Stimulated activated CD8-positive, alpha-beta memory T cell treated with anti-CD3 and anti-CD28 coated beads, Interleukin-4, amount 100 ng/mL, for 1 hour (primary cell): ENCODE measurements at places on chromosomes 16 and 17.

DNA sequence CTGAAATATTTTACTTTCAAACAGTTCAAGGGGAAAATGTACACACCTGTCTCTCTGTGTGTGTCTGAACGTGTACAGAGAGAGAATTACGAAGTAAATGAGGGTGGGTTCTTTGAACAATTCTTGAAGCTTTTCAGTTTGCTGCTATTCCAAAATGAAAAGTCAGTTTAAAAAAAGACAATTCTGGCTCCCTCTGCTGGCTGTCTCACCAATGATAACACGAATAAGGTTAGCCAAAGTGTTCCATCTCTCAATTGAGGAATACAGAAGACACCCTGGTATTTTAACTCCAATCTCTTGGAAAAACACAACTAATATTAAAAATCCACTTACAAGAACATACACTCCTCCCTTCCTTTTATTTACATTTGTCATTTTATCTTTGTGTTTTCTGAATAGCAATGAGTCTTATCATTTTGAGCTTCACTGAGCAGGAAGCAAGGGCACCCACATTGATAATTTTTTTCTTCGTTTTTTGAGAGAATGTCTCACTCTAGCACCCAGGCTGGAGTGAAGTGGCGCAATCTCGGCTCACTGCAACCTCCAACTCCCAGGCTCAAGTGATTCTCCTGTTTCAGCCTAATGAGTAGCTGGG lies 20.5 kb downstream of the EFTUD2 start:
- no peak for DNase-seq

GRCh38 chr17:81957691-81958432 lies 3.1 kb downstream of the NOTUM start:
- DNase-seq: no peak

- DNase-seq: no peak
Observed at GRCh38 chr16:87384162-87384874, 742 bp upstream of the FBXO31 start.

DNA sequence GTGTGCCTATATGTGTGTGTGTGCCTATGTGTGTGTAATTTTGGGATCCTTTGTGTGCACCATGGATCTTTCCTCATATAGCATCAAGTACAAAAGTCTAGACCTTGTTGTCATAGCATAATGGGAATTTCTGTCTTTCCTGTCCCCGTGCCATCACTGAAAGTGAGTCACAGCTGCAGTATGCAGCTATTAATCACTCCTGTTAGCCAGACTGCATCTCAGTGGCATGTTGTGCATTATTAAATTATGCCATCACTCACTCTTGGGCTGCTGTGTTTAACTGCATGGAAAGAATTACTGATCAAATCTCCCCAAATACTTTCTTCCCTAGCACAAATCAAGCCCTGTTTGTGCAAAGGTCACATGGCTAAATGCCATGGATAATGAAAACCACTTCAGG lies 92.4 kb downstream of the CBLN1 start:
- no peak for DNase-seq

DNA sequence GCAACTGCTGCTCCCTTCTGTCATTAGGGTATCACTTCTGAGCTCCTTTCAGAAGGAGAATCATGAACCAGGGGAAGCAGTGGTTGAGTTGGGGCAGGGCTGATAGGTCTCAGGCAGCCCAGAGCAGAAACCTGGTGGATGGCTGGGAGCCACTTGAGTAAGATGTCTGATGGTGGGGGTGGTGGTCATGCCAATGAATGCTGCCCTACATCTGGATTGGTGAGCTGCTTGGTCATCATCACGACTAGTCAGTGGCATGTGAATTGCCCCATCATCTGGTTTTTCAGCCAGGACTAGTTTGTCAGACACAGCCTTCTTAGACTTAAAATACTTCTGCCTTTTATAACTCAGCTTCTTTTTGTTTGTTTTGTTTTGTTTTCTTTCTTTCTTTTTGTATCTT lies 2.6 kb downstream of the GID4 start:
- DNase-seq: no peak

DNA sequence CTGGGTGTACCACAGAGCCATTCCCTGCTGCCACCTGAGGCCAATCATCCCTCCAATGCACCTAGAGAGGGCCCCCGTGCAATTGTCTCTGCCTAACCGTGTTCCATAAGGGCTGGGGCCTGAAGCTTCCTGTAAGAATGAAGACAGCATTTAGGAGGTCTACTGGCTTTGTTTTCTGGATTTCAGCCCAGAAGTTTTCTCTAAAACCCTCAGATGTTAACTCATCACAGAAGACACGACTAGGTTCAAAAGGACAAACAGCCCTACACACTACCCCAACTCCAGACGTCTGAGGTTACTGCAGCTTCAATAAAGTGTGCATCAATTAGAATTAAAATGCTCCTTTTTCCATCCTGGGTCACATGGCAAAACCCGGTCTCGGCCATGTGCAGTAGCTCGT lies 10.8 kb upstream of the DRG2 start:
- DNase-seq: no peak

- no peak for DNase-seq
Observed at GRCh38 chr16:59154295-59154694, 420.2 kb upstream of the GOT2 start.

GRCh38 chr17:34711646-34712045 lies 132.3 kb downstream of the TMEM132E start:
- no peak for DNase-seq

DNA sequence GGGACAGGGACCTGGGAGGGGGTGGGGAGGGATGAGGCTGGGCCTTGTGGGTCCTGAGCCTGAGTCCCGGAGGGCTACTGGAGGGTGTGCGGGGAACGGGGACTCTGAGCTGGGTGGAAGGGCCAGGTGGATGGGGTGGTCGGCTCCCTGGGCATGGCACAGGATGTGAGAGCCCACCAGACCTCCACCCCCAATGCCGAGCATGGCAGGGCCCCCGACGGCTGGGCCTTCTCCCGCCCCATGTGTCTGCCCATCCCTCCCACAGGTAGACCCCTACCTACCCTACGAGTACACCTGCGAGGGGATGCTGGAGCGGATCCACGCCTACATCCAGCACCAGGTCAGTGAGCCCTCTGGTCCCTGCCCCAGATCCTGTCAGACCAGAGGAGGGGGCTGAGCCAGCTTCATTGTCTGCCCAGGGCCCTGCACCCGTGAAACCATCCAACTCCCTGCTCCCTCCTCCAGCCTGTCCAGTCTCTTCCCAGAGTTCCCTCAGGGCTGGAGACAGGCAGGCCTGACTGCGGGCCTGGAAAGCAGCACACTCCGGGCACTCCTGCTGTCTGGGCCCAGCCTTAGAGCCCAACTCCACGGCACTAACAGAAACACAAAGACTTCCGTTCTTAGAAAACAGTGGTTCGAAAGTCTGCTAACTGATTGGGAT lies 78.0 kb downstream of the MGAT5B start:
- no peak for DNase-seq

DNA sequence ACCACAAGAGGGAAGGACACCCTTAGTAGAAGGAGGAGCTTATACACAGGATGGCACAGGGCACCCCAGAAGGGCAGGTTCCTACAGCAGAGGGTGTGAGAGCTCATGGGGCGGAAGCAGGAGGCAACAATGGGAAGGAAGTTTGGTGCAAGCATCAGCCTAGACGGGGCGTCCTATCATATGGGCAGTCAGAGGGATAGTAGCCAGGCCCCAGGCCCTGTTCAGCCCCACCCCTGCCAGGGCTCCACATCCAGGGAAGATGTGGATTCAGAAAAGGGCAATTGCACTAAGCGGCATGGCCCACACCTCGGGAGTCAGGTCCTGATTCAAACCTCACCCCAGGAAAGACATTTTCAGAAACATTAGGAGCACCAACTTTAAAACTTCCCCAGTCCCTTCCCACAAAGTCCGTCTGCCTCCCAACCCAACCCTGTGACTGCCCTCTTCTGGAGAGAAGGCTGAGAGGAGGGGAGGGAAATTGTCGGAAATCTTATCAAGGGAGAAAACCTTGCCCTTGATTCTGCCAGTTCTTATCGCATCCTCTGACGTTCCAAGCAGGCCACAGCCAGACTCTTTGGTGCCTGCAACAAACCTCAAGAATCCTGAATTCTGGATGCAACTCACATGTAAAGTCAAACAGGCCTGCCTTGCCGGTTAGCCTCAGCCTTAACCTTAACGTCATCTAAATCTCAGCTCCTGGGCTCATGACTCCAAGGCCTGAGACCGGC lies 198.8 kb upstream of the CDH5 start:
- DNase-seq: no peak

GRCh38 chr17:69947027-69947759 lies 127.8 kb upstream of the KCNJ16 start:
- no peak for DNase-seq

- no peak for DNase-seq
Observed at GRCh38 chr17:9520649-9521048, 55.0 kb downstream of the STX8 start.

DNA sequence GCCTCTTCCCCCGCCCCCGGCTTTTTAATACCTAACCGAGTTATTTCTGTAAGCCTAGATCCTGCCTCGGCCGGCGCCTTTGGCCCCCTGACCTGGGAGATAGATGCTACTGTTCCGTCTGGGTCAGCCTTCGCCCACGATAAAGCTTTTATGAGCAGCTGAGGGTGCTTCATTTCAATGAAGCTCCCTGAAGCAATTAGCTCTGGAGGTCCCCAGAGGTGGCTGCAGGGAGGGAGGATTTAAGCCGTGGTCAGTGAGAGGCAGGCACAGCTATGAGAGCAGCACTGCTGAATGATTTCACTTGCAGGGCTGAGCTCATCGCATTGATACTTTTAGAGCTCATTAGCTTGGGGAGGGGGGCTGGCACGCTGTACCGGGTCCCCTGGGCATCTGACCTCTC lies 89.4 kb downstream of the RPA1 start:
- no peak for DNase-seq

DNA sequence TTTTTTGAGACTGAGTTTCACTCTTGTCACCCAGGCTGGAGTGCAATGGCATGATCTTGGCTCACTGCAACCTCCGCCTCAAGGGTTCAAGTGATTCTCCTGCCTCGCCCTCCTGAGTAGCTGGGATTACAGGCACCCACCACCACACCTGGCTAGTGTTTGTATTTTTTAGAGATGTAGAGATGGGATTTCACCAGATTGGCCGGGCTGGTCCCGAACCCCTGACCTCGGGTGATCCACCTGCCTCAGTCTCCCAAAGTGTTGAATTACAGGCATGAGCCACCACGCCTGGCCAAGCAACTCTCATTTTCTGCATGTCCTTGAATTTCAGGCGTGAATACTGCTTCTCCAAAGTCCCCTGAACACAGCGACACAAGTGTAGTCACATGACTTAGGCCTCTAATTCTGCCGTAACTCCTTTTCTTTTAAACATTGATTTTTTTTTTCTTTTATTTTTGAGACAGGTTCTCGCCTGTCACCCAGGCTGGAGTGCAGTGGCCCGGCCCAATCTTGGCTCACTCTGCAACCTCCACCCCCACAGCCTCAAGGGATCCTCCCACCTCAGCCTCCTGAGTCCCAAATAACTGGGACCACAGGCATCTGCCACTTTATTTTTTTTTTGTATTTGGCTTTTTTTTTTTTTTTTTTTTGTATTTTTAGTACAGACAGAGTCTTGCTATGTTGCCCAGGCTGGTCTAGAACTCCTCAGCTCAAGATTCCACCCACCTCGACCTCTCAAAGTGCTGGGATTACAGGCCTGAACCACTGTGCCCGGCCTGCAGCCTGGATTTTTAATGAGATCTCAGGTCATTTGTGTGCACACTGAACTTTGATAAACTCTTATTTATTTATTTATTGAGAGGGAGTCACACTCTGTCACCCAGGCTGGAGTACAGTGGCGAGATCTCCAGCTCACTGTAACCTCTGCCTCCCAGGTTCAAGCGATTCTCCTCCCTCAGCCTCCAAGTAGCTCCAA lies 124.6 kb downstream of the KCNJ18 start:
- no peak for DNase-seq

- DNase-seq: no peak
Observed at GRCh38 chr17:21247552-21248258, 5.5 kb downstream of the NATD1 start.

DNA sequence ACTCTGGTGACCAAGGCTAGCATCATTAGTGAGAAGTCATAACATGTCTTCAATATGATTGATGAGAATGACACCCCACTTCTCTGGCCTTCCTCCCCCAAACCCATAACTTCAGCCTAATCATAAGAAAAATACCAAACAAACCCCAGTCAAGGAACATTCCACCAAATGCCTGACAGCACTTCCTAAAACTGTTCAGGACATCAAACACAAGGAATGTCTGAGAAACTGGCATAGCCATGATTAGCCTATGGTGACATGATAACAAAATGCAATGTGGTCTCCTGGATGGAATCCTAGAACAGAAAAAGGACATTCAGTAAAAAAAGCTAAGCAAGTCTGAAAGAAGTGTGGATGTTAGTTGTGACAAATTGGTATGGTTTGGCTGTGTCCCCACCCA lies 24.7 kb upstream of the TBX4 start:
- no peak for DNase-seq

- DNase-seq: no peak
Observed at GRCh38 chr16:78962457-78962929, 638.0 kb downstream of the MAF start.

DNA sequence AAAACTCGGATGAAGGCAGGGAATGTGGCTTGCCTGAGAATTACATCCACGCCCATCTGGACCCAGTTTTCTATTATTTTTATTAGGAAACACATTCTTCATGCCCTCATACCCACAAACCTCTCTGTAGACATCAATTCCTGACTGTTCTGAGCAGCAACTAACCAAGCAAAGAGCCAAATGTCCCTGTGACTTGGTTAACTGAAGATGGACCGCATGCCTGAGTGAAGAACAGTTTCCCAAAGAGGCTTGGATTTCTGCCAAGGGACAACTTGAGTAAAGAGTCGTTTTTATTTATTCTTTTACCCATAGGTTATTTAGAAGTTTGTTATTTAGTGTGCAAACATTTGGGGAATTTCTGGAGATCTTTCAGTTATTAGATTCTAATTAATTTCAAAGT lies 259.8 kb downstream of the GRIN2A start:
- DNase-seq: no peak

- DNase-seq: no peak
Observed at GRCh38 chr16:674214-674881, 1.1 kb upstream of the RHBDL1 start.

DNA sequence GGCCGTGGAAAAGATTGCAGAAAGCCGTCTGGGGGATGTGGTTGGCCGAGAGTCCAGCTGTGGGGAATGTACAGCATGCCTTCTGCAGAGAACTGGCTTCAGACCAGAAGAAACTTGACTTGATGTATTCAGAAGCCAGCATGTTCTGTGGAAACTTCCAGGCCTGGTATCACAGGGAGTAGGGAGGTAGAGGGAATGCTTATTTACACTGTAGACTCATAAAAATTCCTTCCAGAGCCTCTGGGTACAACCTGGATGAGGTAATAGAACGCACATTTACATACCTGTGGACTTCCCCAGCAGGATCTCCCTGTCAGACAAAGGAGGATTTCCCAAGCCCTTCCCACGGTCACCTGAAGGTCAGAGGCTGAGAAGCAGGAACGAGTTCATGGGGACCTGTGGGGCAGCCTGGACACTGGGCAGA lies 11.8 kb upstream of the GAS7 start:
- no peak for DNase-seq

GRCh38 chr17:34519282-34519681 lies 60.1 kb upstream of the TMEM132E start:
- no peak for DNase-seq

- no peak for DNase-seq
Observed at GRCh38 chr17:34862384-34862783, 98.9 kb downstream of the CCT6B start.
